ENCODE measurements at places on chromosomes 1 and 21.
A peak's percentile ranks its signal among the peaks of the same experiment; 100 is the strongest.

GRCh38 chr1:201763455-201764140 lies 65.4 kb upstream of the IPO9 start:
- no peak for DNase-seq

GRCh38 chr1:46288485-46289133 lies 14.8 kb downstream of the LRRC41 start:
- DNase-seq, result no peak

DNA sequence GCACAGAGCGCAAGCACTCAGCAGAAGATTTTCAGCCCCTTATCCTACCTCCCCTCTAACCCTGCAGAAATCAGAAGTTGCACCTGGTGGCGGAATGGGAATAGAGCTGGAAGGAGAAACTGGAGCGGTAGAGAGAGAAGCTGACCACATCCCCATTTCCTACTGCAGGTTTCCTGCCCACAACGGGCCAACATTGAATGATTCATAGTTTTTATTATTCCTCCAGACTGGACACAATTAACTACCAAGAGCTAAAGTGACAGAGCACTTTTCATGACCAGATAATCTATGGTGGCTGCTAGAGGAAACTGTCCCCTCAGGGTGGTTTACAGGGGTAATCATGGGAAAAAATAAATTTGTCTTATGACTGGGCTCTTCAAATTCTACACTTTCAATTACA lies 21.3 kb upstream of the LRRC8D start:
- DNase-seq, result peak; percentile 39

DNA sequence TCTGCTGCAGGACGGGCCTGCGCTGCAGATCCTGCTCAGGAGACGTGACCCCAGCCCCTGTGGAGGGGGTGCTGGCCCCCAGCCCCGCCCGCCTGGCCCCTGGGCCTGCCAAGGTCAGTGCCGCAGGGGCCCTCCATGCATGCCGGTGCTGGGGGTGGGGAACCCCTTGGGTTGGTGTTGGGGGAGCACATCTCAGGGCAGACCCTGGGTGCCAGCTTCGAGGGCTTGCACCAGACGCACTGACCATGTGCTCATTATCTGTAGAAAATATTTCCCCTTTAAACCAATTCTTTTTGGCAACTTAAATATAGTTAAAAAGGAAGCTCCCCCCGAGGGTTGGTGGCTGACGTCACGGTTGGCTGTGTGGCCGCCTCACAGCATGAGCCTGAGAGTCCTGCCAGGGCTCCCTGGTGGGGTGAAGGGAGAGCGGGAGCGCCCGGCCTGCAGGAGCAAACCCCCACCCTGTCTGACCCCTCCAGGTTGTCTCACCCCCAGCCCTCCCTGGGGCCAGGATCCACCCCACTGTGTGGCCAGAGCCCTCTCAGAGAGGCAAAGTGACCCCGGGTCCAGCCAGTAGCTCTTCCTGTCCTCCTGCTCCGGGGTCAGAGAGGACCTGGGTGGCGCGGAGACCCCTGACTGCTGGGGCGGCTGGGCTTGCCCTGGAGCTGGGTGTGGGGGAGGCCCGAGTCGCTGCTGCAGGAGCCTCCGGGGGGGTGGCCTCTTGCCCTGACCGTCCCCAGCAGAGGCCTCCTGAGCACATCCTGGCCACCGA lies 5.3 kb upstream of the PFKL start:
- no peak for DNase-seq

DNA sequence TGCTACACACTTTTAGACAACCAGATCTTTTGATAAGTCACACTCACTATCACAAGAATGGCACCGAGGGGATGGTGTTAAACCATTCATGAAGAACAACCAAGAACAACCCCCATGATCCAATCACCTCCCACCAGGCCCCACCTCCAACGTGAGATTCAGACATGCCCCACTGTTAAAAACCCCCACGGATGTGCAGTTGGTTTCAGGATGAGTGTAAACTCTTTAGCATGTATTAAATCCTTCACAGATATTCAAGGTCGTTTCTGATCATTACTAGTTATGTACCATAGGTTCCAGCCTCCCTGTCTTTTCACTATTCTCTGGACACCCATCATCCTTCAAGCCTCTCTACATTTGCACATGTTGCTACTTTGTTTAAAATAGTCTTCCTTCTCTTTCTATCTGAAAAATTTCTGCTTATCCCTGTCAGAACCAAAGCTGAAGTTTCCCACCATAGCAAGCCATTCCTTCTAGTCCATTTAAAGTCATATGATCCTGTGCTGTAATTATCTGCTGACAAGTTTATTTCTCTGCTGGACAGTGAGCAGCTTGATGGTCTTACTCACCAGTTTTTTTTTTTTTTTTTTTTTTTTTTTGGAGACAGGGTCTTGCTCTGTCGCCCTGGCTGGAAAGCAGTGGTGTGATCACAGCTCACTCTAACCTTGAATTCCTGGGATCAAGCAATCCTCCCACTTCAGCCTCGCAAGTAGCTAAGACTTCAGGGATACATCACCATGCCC lies 36.8 kb downstream of the MAP10 start:
- DNase-seq, result no peak

- DNase-seq, result no peak
Observed at GRCh38 chr1:19208710-19209438, 1.2 kb downstream of the UBR4 start.

DNA sequence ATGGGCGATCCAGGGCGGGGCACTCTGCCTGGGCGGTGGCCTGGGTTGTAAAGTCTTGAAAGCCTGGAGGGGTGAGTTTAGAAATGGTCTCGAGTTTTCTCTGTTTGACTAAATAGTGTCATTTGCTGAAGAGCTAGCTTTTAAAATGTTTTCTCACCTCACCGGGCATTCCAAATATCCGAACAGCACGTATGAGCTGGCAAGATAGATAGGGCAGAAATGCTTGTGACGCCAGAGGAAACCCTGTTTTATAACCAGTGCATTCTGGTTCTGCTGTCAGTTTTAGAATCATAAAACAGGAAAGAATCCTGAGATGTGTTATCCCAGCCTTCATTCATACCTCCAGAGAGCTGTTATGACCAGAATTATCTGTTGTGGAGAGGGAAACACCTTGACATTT lies 725 bp downstream of the RTCA start:
- no peak for DNase-seq

GRCh38 chr1:197604302-197604701 lies 171.0 kb downstream of the DENND1B start:
- DNase-seq, result no peak

DNA sequence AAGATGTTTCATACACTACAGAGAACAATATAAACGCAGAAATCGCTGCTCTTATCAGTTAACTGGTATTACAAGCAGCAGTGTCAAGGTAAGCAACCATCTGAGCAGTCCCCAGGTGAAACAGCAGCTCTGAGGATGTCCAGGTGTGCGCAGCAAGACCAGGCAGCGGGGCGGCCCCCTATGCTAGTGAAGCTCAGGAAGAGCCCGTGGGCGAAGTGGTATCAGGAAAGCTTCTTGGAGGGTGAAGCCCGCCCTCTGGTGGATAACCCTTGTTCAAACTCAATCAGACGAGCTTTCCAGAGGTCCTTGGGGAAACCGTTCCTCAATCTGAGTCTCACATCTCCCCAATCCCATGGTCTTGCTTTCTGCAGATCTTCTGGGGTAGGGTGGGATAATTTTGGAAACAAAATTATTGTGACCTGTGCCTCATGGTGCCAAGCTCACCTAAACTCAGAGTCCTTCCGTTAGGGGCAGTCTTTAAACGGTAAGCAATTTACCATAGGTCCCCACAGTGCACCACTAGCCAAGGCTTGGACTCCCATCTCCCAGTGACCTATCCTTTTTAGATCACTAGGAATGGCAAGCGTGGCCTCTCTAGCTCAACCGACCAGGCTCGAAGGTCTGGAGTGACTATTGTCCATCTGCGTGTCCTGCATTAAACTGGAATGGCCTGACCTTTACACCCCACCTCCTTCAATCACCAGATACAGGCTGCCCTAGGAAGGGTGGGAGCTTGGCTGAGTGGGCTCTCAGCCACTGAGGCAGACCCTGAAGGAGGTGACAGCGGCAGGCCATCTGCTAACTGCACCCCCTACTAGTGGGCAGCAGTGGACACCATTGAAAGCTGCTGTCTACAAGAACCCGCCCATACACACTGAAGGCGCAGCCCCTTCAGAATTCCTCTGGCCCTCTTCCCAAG lies 13.6 kb upstream of the FAM110D start:
- DNase-seq, result peak; percentile 79

DNA sequence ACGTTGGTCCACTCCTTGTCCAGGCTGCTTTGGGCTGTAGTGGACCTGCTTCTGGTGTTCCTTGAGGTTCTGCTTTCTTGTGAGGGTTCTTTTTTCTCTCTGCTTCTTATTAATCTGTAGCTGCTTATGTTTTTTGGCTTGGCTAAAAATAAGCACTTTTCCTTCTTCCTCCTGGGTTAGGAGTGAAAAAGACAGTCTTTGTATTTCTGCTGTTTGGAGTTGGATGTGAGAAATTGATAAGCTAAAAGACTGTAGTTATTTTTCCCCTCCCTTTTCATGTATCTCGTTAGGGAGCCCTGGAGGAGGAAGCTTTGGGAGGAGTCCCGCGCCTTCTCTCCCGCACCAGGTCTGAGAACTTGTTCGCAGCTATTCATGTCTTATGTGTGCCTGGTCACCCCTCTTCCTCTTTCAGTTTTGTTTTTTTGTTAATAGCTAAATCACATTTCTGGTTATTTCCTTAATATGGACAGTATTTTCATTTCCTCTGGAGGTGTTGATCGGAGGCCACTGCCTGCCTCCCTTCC lies 79.0 kb downstream of the GALNT2 start:
- no peak for DNase-seq

- DNase-seq, result no peak
Observed at GRCh38 chr1:208598021-208598420, 353.8 kb upstream of the PLXNA2 start.

DNA sequence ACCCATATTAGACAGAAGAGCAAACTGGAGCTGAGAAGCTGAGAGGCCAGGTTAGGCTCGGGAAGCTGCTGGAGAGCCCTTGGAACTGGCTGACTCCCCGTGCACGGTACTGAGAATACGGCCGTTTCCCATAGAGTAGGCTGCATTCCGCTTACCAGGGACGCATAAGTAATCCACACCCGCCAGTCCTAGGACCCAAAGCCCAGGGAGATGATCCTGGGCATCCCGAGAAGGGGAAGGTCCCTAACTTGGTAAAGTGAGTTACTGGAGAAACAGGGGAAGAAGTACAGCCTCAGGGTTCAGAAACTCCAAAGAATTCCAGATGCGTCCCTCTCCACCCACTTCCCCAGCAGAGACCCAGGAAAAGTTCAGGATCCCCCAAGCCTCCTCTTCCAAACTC lies 1.3 kb downstream of the LRRC38 start:
- DNase-seq, result no peak

- peak; percentile 10 for DNase-seq
Observed at GRCh38 chr1:40951943-40952743, 27.4 kb upstream of the CTPS1 start.

DNA sequence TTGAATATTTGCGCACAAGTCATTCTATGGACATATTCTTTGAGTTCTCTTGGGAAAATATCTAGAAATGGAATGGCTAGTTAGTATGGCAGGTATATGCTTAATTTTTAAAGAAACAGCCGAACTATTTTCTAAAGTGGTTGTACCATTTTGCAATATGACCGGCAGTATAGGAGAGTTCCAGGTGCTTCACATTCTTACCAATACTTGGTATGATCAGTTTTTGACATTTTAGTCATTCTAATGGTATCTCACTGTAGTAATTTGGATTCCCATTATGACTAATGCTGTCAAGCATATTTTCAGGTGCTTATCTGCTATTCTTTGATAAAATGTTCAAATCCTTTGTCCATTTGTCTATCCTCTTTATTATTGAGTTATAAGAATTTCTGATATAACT lies 20.6 kb downstream of the ATPAF1 start:
- DNase-seq, result no peak

GRCh38 chr1:54538538-54538937 lies 9.5 kb upstream of the ACOT11 start:
- DNase-seq, result no peak

DNA sequence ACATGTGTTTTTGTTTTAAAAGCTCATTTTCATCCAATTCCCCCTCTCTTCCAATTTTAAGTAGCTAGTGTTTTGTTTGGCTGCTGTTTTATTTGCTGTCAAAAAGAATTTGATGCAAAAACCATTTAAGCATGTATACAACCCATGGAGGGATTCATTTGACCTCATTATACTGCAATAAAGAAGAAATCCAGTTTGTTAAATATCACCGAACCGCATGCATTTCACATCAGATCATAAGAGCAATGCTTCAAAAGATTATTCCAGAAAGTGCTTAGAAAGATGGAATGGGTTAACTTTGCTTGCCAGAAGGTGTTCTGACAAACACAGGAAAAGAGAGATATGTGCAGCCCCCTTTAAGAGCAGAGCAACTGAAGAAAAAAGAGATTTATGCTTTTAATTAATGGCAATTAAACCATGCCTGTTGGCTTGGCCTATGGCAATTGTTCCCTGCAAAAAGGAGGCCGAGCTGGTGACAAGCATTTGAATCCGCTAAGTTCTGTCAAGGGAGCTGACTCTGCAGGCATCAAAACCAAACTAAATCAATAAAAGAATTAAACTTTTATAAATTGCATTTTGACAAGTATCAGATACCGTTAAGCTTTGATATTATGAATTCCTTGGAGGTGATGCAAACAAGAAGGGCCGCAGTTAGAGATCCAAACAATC lies 14.4 kb upstream of the BARHL2 start:
- no peak for DNase-seq

DNA sequence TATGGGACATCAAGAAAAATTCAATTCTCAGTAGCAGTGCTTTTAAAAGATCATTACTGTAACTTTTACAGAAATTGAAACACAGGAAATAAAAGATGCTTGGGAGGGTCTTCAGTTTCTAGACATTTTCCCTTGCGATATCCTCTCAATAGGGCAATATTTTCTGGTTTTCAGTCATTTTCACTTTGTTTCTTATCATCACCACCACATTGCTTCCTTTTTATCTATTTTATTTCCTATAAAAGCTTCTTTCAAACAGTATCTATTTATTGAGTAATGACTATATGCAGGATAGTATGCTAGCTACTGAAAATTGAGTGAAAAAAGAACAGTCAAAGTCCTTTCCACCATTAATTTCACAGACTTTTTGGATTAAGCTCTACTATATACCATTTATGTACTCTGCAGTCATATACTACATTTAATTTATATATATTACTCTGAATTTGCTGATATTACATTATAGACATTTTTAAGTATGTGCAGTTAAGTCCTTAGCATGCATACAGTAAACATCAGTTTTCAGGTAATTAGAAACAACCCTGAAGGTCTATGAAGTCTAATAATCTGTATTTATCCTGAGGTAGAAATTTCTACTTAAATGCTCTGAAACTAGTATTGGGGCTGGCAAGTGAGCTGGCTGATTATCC lies 18.7 kb downstream of the TRMT1L start:
- DNase-seq, result no peak

- no peak for DNase-seq
Observed at GRCh38 chr1:242690849-242691609, 166.5 kb upstream of the PLD5 start.

- no peak for DNase-seq
Observed at GRCh38 chr1:101307985-101308689, 71.3 kb downstream of the S1PR1 start.

DNA sequence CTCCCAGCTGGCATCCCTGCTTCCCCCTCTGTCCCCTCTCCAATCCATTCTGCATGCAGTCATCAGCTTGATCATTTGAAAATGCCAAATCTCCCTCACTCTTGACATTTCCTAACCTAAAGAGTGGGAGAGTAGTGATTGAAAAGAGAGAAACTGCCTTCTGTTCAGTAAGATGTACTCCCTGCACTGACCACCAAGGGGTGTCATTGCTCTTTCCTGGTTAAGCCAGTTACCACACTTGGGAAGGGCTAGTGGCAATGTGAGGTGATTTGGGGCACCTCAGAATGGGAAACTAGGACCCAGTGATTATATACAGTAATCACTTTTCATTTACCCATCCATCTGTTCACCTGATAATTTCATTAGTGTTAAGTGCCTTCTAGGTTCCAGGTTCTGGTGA lies 6.9 kb upstream of the TMEM269 start:
- DNase-seq, result peak; percentile 31

Measured in Jurkat, Clone E6-1 (cell line).